ENCODE measurements at places on chromosomes 2 and 18.
A peak's percentile ranks its signal among the peaks of the same experiment; 100 is the strongest.

DNA sequence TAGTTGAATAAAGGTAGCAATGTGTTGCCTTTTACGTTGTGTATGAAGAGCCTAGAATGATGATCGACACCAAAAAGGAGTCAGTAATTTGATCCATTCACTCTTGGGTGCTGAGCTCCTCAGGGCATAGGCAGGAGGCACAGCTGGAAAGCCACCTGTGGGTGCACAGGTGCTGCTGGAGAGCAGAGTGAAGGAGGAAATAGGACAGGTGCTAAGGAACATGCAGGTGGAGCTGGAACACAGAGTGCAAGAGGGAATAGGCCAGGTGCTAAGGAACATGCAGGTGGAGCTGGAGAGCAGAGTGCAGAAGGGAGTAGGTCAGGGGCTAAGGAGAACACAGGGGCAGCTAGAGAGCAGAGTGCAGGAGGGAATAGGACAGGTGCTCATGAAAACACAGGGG lies 86.1 kb downstream of the SH3YL1 start:
- DNase-seq: no peak

DNA sequence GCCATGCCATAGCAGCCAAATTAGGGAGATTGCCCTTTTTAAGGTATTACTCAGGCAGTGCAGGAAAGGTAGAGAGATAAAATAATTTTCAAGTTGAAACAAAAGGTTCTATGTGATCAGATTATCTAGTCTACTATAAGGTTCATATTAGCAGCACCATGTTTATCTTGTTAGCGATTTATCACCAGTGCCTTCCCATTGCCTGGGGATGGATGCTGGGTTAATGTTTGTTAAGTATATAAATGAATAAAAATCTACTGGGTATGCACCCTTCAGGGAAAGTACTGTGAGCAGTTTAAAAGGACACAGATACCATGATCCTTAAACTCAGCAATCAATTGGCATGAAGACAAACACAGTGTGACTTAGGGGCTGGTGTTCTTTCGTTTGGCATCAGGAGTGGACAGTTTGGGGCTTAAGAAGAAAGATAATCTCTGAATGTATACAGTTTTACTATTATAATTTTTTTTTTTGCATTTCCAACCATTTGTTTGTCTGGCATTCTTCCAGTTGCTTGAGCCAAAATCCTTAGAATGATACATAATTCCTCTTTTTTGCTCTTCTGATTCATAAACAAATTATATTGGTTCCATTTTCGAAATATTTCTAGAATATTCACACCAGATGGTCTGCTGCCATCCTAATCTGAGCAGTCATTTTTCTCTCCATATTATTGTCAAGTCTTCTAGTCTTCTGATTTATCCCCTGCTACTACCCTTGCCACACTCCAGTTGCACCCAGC lies 512.8 kb upstream of the SLC8A1 start:
- DNase-seq: no peak

DNA sequence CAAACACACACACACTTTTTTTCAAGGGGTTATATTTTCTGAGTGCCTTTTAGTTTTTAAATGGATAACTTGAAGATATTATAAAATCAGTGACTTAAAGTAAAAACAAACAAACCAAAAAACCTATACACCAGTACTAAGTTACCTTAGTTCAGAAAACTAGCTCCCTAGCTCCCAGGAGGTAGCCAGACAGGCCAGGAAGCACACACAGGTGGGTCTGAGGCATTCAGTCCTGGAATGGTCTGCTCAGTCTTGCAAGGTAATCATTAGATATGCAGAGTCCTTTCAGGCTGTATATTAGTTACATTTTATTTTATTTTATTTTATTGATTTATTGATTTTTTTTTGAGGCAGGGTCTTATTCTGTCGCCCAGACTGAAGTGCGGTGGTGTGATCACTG lies 10.7 kb upstream of the DYNC2LI1 start:
- no peak for DNase-seq

- DNase-seq: no peak
Observed at GRCh38 chr2:4678927-4679326, 975.6 kb downstream of the DCDC2C start.

DNA sequence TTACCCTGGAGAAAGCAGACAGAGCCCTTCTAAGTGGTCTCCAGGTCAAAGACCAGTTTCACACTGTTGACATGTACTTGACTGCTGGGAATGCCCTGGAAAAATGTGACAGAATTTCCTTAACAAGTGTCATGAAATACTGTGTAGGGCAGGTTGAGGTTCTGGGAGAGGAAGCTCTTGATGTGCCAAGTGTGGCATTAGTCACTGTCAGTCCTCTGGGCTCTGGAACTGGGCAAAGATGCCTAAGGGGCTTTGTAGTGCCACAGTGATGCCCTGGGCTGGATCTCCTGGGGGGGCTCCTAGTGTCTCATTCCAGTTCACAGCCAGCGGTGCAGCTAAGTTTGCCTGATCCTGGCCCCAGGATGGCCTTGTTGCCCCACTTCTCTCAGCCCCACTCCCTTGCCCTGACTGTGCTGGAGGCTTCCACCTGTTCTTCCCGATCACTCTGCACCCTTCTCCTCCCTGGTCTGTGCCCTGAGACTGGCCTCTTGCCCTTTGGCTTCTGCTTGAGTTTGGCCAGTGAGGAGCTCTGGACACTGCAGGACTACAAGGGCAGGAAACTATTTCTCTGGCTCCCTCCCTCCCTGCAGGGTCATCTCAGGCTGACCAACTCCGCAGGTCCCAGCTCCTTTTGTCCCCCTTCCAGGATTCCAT lies 27.0 kb upstream of the FAM124B start:
- no peak for DNase-seq

GRCh38 chr2:75389271-75389670 lies 171.5 kb downstream of the EVA1A start:
- DNase-seq: no peak

DNA sequence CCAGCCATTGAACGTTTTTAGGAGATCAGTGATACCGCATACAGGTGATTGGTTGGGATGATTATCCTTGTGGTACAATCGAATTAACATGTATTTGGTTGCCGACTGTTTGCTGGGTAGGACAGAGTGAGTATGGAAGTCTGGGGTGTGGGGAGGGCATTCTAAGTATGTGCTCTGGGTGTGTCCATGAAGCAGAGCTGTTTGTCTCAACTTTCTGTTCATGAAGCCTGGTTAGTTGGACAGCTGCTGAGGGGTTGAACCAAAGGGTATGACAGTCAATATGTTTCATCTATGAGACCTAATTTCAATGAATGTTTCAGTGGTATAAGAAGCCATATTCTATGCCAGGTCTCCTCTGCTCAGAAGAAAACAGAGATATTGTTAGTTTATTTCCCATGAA lies 21.9 kb upstream of the SPTBN1 start:
- no peak for DNase-seq

- no peak for DNase-seq
Observed at GRCh38 chr2:69095305-69095704, 82.3 kb downstream of the ANTXR1 start.

GRCh38 chr18:50405582-50406271 lies 30.9 kb downstream of the SKA1 start:
- no peak for DNase-seq

- DNase-seq: peak; percentile 64
Observed at GRCh38 chr2:197904446-197904845, 100.1 kb downstream of the PLCL1 start.

DNA sequence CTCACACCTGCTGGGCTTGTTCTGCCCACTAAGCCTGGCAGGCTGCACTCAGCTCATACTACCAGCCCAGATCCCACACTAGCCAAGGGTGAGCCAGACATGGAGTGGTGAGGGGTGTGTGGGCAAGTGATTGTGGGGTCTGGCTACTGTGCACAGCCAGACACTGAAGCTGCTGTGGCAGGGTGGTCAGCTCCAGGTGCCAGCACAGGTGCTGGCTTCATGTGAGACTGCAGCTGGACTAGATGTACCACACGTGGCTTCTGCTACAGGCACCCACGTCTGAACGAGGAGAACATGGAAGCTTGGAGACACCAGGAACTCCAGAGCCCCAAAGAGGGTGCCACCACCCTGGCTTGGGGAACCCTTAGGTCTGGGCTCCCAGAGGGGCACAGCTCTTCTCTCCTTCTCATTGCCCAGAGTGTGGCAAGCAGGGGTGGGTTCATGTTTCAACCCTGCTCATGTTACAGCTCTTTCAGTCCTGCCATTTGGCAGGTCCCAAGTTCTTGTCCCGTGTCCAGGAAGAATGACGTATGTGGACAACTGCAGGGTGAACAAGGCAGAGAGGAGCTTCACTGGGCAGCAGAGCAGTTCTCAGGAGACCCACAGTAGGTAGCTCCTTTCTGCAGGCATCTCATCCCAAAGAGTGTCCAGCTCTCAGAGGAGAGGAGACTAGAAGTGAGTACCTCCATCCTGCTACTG lies 1624.2 kb upstream of the TMEFF2 start:
- no peak for DNase-seq

- no peak for DNase-seq
Observed at GRCh38 chr2:174957050-174957449, 48.1 kb downstream of the CHN1 start.

DNA sequence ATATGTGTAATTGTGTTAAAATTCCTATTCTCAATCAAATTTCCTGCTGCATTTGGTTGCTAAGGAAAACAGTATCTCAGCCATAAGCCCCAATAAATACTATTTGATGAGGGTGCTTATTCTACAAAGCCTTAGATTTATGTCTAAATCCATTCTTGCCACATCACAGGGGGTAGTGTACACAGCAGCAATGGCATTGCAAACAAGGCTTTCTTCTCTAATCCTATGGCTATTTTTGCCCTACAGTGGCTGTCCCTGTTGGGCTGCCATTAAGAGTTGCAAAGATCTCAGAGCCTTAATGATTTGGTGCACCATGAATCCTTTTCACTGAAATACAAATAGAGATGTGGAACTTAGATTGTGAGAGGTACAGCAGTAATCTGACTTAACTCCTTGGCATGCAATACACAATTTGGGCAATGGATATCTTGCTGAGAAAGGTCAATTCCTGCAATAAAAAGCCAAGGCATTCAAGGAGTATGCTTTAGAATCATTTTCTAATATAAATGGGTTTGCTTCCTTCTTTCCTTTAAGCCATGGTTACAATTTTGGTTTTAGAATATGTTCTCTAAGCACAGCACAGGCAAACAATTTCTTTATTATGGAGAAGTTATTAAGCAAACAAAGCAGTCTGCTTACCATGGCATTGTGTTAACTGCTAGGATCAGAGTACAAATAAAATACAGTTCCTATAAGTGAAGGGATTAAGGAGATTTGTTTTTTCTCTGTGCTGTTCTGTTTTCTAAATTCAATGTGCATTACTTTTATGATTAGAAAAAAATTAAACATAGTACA lies 69.8 kb upstream of the CD302 start:
- no peak for DNase-seq

GRCh38 chr2:238251986-238252385 lies 12.1 kb upstream of the HES6 start:
- no peak for DNase-seq

DNA sequence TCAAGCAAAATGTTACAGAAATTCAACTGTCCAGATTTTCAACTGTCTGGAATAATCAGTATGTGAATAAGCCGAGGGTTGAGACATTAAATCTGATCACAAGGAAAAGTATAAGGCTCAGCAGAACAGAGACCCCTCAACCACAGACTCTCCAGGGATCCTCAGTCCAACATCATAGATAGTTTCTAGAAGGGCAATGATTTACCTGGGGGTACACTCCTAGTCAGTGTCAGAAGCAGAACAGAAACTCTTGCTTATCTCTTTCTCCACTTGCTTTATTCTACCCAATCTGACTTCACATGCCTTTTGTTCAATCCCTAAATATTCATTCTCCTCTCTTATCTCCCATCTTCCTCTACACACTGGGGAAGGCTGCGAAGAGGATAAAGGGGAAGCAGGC lies 36.4 kb downstream of the ICOS start:
- no peak for DNase-seq

DNA sequence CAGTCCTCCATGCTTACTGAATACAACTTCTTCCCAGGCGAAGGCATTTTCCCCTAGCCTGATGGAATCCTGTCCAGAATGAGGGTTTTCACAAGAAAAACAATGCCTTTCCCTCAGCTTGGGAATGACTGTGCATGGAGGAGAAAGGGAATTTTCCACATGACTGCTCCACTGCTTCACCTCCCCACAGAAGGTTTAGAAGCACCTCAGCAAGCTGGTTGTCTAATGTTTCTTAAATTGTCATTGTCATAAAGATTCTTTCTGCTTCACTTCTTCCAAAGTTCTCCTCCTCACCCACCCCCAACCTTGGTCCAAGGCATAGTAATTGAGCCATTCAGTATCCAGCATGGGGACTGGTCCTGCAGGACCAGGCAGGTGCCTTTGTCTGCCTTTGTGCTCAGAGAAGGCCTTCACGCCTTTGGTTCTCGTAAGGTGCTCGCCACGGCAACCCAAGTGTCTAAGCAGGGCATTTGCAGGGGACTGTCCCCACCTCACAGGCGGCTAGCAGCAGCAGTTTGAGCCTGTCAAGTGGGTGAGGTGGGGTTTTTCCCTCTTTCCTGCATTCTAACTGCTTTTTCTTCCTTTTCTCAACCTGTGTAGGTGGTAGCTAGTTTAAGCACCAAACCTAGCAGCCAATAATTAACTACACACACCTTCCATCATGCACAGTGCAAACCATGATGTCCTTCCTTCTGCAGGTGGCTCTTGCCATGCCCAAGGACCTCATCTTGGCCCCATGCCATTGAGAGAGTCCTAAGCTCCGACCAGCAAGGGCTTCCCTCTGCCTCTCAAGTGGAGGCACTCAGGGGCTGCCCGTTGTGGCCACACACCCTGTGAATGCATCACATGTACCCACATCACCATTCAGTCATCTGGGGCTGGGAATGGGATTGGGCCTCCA lies 65.7 kb upstream of the BCL2L11 start:
- DNase-seq: no peak

- DNase-seq: peak; percentile 87
Observed at GRCh38 chr2:171160956-171161740, 455 bp upstream of the TLK1 start.

- DNase-seq: no peak
Observed at GRCh38 chr2:218375212-218375611, 6.9 kb upstream of the SLC11A1 start.

- DNase-seq: no peak
Observed at GRCh38 chr2:69770193-69770702, 28.3 kb downstream of the ANXA4 start.

- no peak for DNase-seq
Observed at GRCh38 chr2:30628341-30628740, 178.9 kb downstream of the CAPN13 start.

DNA sequence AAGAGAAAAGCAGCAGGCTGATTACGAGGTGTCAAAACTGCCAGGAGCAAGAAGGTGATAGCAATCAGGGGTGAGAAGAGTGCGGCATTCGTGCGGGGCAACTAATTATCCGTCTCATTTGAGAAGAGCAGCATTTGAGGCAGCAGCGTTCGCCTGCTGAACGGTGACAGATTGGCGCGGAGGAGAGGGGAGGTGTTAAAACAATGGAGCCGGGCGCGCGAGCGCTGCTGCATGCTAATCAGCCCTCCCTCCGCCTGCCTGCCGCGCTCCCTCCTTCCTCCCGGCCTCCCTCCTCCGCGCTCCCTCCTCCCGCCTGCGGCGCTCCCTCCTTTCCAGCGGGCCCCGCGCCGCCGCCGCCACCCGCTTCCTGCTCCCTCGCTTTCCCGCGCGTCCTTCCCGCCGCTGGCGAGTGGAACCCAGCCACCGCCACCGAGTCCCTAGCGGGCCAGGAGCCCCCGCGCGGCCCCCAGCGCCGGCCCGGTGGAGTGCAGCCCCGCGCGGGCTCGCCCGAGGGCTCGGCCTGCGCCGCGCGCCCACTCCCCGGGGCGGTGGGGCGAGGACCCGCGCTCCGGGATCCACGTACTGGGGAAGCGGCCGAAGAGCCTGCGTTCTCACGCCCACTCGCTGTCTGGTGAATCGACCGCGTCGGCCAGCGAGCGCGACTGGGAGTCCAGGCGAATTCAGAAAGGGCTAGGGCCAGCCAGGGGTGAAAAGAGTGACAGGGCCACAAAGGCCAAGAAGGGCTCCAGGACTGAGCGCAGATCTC lies 69.5 kb upstream of the PSMD14 start:
- DNase-seq: peak; percentile 84

GRCh38 chr2:221596192-221596591 lies 24.1 kb upstream of the EPHA4 start:
- DNase-seq: no peak
